ENCODE measurements at places on chromosomes 4 and X.

GRCh38 chrX:111124418-111124817 is 28.4 kb downstream of the PAK3 start:
- no peak for DNase-seq

DNA sequence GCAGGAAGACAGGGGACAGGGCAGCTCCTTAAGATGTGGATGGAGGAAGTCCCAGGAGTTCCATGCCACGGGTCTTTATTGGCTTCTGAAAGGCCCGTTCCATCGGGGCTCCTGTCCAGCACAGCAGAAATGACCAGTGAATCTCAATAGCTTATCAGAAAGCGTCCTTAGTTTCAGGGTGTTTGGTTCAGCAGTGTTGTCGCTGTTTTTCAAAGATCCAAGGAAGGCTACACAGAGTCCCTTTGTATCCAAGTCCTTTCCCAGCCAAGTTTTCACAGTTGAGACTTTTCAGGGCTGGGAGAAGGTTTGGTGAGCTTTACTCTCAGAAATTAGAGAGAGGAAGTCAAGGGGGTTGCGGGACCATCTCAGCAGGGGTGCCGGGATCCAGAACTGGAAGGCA is 5.0 kb upstream of the ZCCHC4 start:
- DNase-seq, result no peak

GRCh38 chrX:3548765-3549391 is 164.6 kb downstream of the PRKX start:
- DNase-seq, result no peak

GRCh38 chrX:132258509-132258908 is 39.3 kb upstream of the RAP2C start:
- DNase-seq, result no peak

DNA sequence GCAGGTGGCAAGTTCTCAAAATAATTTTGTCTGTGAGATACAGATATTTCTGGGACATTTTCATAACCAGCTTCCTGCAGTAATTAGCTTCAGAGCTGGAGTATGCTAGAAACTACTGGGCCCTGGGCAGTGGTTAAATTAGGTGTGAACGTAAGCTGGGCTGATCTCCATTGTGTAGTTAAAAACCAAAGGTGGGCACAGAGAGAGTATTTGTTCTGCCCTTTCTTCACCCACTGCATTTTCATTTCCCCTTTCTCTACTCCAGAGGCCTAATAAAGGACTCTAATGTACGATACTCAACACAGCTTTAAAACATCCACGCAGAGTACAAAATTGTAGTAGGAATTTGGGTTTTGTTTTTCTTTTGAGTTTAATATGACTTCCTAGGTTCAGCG is 252.7 kb downstream of the SPRY1 start:
- no peak for DNase-seq
